ENCODE measurements at places on chromosomes 4 and X. TPM values are rescaled to one million over a fixed set of nuclear protein-coding genes. Genes with fewer than 3 reads are reported as not detected.

The DUX4 gene
- total RNA-seq = not detected

- DNase-seq = no peak
Measured at GRCh38 chrX:79366873-79367749, at the start of gene ITM2A. Gene ITM2A (minus strand): TSS chrX:79367334. CDS start chrX:79367215, 119 bp downstream.

- no peak for DNase-seq
Measured at GRCh38 chrX:41192880-41193279, 107.6 kb downstream of the USP9X start.

The AWAT1 gene
- total RNA-seq = not detected

- DNase-seq = no peak
Measured at GRCh38 chrX:119190831-119191230, 45.3 kb upstream of the PGRMC1 start.

DNA sequence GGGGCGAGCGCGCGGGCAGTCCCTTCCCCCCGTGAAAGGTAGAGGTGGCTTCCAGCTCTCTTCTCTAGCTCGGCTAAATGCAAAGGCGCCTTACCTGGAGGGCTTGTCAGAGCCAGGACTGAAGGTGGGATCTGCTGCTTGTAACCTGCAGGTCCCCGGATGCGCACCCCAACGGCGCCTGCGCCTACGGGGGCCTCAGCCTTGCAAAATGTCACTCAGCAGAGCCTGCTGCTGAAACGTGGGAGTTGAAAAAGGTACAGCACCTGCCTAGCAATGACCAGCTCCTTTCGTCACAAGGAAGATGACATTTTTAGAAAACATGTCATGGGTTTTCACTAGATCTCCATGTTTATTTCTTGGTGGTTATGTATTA is 583 bp downstream of the ABHD18 start:
- no peak for DNase-seq

The PITX2 gene
- not detected for total RNA-seq

The CENPVL2 gene
- total RNA-seq = not detected

GRCh38 chr4:86264241-86264640 is 95.6 kb downstream of the MAPK10 start:
- no peak for DNase-seq

DNA sequence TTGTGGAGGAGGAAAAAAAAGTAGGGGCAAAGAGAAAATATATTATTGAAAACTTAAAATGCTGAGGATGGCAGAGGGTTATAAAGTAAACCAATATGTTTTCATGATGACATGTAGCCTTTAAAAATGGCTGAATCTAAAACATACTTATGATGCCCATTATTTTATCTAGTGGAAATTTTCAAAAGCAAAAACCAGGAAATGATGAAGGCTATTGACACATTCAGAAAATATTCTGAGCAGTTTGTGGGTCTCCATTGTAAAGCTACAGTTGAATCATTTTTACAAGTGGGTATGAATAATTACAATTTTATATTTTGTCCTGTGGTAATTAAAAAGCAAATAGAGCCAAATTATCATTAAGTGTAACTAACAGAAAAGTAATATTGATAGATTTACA is 10.7 kb downstream of the PLS3 start:
- DNase-seq = no peak

GRCh38 chrX:145199078-145199477 is 48.2 kb upstream of the SPANXN1 start:
- DNase-seq = no peak

DNA sequence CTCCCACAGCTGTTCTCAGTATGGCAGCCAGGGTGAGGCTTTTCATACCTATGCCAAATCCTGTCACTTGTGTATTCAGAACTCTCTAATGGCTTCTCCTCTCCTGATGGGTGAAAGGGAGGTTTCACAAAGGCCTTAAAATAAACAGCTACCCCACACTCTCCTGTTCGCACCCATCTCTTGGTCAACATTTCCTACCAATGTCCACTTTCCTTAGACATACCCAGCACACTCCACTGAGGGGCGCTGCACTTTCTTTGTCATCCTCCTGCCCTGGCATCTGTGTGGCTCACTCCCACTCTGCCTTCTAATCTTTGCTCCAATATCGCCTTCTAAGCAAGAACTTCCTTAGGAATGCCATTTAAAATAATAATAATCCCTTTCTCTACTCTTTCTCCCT is 313.3 kb downstream of the PPP3CA start:
- DNase-seq = no peak

The PTCHD1 gene
- 0.19 TPM for total RNA-seq

DNA sequence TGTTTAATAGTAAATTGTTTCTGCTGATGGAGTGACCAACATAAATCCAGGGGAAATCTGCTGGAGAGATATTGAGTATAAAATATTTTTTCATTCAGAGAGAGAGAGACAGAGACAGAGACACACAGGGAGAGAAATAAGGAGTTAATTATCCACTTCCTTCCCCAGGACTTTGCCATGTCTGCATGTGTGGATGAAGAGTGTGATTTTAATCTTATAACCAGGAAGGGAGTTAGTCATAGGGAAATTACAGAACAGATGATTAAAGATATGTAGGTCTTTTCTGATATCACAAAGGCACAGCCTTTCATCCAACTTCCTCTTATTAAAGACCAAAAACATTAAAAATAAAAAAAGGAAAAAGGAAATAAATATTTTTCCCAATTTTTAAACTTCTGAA is 526.3 kb downstream of the SPRY1 start:
- no peak for DNase-seq

The SLC2A9 gene
- total RNA-seq = 5.5 TPM

DNA sequence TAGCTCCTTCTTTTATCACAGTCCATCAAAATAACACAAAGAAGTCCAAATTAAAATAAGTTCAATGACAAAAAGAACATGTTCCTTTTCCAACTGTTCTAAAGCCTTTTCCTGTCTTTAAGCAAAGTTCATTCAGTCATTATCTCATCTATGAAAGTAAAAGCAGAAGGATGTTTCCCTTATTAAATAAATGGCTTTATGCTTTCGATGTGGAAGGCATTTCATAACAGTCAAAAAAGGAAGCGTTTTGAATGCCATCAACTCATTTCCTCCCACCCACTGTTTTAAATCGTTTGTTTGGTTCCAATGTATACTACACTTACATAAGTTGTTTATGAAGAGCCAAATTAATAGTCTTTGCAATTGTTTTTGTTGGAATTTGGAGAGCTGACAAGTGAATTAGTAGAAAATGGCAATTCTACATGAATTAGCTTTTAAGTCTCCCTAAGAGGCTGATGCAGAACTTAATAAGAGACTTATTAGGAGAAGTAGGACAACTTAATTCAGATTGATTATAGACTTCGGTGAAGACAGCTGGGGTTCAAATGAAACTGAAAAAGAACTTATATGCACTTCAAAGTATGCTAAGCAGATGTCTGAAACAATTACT is 392.6 kb upstream of the FTHL17 start:
- no peak for DNase-seq

DNA sequence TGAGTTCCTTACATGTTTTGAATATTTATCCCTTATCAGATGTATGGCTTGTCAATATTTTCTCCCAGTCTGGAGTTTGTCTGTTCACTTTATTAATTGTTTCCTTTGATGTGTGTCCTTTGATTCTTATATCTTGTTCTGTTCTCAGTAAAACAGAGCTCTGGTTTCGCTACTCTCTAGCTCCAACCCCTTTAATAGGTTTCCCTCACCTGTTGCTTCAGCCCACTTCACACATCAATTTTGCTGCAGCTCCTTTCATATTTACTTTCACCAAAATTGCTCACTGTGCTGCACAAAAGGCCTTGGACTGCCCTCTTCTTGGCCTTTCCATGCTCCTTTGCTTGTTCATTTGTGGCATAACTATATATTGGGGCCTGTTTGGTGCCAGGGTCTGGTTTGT is 85.1 kb downstream of the CFAP299 start:
- DNase-seq = no peak

The GCNA gene
- total RNA-seq = 1.3 TPM
